Lung (tissue), 17 donors: ENCODE measurements at places on chromosomes 3 and 15. TPM values are rescaled to one million over a fixed set of nuclear protein-coding genes. Genes with fewer than 3 reads are reported as not detected.

Gene CTXN2
- not detected for total RNA-seq

Gene MASP1
- 8.3 TPM for total RNA-seq

Gene CRYGS
- 3.2 TPM for total RNA-seq

Gene BDH1
- 32.8 TPM for total RNA-seq

Gene SLC9A9
- total RNA-seq, result 66.3 TPM

Gene KLHL6
- 18.0 TPM for total RNA-seq

Gene HDC
- total RNA-seq, result 0.82 TPM

Gene LMAN1L
- total RNA-seq, result 0.31 TPM

Gene STAG1
- 90.0 TPM for total RNA-seq

Gene SKOR1
- total RNA-seq, result 0.17 TPM

Gene NOX5
- total RNA-seq, result 0.77 TPM

Gene CPLX3
- total RNA-seq, result not detected

Gene ST8SIA2
- not detected for total RNA-seq

Gene GPR27
- 1.8 TPM for total RNA-seq

Gene CTDSPL
- 52.8 TPM for total RNA-seq

Gene PRR23A
- total RNA-seq, result not detected

Gene CCDC39
- total RNA-seq, result 6.7 TPM

Gene CCDC54
- not detected for total RNA-seq

Gene PLOD2
- 73.9 TPM for total RNA-seq

Gene ELP6
- total RNA-seq, result 25.4 TPM

Gene COMMD2
- 35.6 TPM for total RNA-seq

Gene ZKSCAN7
- total RNA-seq, result 12.2 TPM

Gene SLC27A2
- 5.9 TPM for total RNA-seq
